ENCODE measurements at places on chromosomes 11 and 22.
A peak's percentile ranks its signal among the peaks of the same experiment; 100 is the strongest.

GRCh38 chr11:73597956-73598718, at the start of gene FAM168A:
FAM168A (minus strand) TSS chr11:73598112; CDS start chr11:73468474, 129,638 bp downstream.
- H3K27ac ChIP-seq: peak within 1 kb of the TSS; percentile 88
- H3K36me3 ChIP-seq: peaks cover 9% of the 10 kb centered on the region
- peak within 1 kb of the TSS; percentile 94 for H3K4me3 ChIP-seq
- no peaks in the 10 kb centered on the region for H3K27me3 ChIP-seq

DNA sequence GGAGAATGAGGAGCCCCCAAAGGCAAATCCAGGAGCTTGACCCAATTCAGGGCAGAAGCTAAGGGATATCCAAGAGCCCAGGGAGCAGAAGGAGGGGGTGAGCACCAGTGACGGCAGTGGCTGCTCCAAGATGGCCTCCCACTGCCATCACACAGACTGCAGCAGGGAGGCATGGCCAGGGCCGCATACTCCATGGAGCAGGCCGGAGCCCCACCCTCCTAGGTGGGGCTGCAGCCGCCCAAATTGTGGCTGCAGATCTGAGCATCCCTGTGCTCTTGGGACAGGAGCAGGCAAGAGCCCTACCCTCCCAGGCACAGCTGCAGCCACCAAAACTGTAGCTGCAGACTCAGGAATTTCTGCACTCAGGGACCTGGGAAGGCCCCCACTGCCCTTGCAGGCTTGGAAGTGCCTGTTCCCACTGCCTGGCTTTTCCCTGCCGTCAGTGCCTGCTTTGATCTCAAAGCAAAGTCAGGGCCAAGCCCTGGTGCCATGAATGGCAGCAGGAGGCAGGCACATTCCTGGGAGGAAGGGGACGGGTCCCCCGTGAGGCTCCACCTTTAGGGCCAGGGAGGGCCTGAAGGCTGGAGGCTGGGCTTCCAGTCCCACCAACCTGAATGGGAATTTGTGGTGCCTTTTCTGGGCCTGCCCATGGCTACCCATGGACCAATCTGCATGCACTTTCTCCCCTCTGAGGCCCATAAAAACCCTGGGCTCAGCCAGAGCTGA, 10.3 kb upstream of the WNT7B start:
- no peak overlapping the region for H3K4me3 ChIP-seq
- peaks cover 3% of the 10 kb centered on the region for H3K36me3 ChIP-seq
- DNase-seq: no peak
- H3K4me1 ChIP-seq: no peaks in the 10 kb centered on the region
- no peak overlapping the region for H3K27ac ChIP-seq
- peaks cover 9% of the 10 kb centered on the region for H3K27me3 ChIP-seq

GRCh38 chr22:31398231-31398630, 1.2 kb upstream of the DRG1 start:
- H3K27ac ChIP-seq: no peak overlapping the region
- H3K36me3 ChIP-seq: peaks cover 21% of the 10 kb centered on the region
- H3K4me3 ChIP-seq: no peak overlapping the region
- no peaks in the 10 kb centered on the region for H3K27me3 ChIP-seq

GRCh38 chr11:70174547-70175235, 28.4 kb upstream of the FADD start:
- H3K27me3 ChIP-seq: no peaks in the 10 kb centered on the region
- no peak overlapping the region for H3K4me3 ChIP-seq
- H3K27ac ChIP-seq: no peak overlapping the region
- H3K4me1 ChIP-seq: no peaks in the 10 kb centered on the region
- no peak for DNase-seq

GRCh38 chr11:122848186-122848585, 9.9 kb downstream of the CRTAM start:
- no peak overlapping the region for H3K4me3 ChIP-seq
- no peaks in the 10 kb centered on the region for H3K27me3 ChIP-seq
- H3K4me1 ChIP-seq: peaks cover 92% of the 10 kb centered on the region

DNA sequence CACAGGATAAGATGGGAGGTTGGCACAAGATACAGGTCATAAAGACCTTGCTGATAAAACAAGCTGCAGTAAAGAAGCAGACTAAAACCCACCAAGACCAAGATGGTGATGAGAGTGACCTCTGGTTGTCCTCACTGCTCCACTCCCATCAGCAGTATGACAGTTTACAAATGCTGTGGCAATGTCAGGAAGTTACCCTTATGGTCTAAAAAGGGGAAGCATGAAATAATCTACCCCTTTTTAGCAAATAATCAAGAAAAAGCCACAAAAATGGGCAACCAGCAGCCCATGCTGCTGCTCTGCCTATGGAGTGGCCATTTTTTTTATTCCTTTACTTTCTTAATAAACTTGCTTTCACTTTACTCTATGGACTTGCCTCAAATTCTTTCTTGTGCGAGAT, 8.7 kb upstream of the PIWIL4 start:
- H3K4me3 ChIP-seq: no peak overlapping the region
- no peak for DNase-seq
- H3K27ac ChIP-seq: no peak overlapping the region
- no peaks in the 10 kb centered on the region for H3K27me3 ChIP-seq
- H3K36me3 ChIP-seq: no peaks in the 10 kb centered on the region

- H3K36me3 ChIP-seq: peaks cover 66% of the 10 kb centered on the region
- DNase-seq: no peak
- H3K4me3 ChIP-seq: no peak overlapping the region
- peaks cover 22% of the 10 kb centered on the region for H3K4me1 ChIP-seq
These were observed 20.0 kb downstream of the CD82 start for GRCh38 chr11:44585421-44585820.

GRCh38 chr11:22130462-22131053, 62.3 kb upstream of the ANO5 start:
- H3K4me1 ChIP-seq: no peaks in the 10 kb centered on the region
- DNase-seq: no peak
- no peaks in the 10 kb centered on the region for H3K27me3 ChIP-seq
- no peak overlapping the region for H3K4me3 ChIP-seq
- H3K27ac ChIP-seq: no peak overlapping the region
- H3K36me3 ChIP-seq: no peaks in the 10 kb centered on the region

DNA sequence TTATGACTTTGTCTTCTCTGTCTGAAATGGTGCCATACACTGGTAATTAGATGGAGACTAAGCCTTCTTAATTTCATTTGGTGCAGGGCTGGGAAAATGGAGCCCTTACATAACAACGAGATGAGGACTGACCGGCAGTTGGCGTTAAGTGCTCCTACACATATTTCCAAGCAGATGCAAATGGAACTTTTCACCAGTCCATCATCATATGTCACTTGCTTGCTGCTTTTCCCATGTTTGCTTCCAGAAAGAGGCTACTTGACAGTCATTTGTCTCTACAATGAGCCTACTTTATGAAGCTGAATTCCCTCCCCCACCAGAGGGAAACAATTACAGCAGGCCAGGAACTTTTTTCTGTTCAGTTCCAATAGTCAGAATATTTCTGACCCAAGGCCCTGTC, 32.6 kb downstream of the SVIP start:
- no peaks in the 10 kb centered on the region for H3K36me3 ChIP-seq
- no peak overlapping the region for H3K27ac ChIP-seq
- no peak for DNase-seq
- peaks cover 2% of the 10 kb centered on the region for H3K4me1 ChIP-seq

GRCh38 chr11:132220474-132220873, 850.1 kb downstream of the NTM start:
- no peaks in the 10 kb centered on the region for H3K36me3 ChIP-seq
- no peak overlapping the region for H3K27ac ChIP-seq
- H3K4me1 ChIP-seq: no peaks in the 10 kb centered on the region
- no peaks in the 10 kb centered on the region for H3K27me3 ChIP-seq
- no peak overlapping the region for H3K4me3 ChIP-seq
- DNase-seq: no peak

- no peaks in the 10 kb centered on the region for H3K36me3 ChIP-seq
- H3K27me3 ChIP-seq: peaks cover 37% of the 10 kb centered on the region
- no peak for DNase-seq
- H3K4me3 ChIP-seq: no peak overlapping the region
- H3K27ac ChIP-seq: no peak overlapping the region
These were observed 34.8 kb downstream of the EIF3F start for GRCh38 chr11:8021920-8022319.

DNA sequence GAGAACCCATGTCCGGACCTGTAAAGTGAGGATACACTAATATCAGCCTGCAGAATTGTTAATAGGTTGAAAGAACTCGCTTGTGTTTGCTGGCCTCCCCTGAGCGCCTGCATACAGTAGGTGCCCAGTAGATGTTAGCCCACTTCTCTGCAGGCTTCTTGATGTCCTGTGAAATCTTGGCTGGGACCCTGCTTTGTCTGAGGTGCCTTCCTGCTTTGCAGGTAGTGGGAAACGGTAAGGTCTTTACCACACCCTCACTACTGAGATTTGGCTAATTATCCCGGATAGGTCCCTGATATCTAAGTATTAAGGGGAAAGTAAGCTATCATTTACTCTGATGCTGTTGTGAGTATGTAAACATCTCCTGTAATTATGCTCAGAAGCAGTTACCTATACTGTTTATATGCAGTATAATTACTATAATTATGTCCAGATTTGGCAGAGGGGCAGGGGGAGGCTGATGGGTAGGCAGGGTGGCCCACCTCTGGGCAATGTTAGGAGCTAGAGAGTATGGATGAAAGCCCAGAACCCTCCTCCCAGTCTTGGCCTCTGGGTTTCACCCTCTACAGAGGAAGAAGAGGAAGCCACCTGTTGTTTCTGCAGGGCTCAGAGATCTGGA, 1.2 kb upstream of the ARRB1 start:
- H3K4me3 ChIP-seq: peak overlapping the region; percentile 85
- no peaks in the 10 kb centered on the region for H3K27me3 ChIP-seq
- peaks cover 4% of the 10 kb centered on the region for H3K36me3 ChIP-seq
- DNase-seq: no peak
- peaks cover 46% of the 10 kb centered on the region for H3K4me1 ChIP-seq

DNA sequence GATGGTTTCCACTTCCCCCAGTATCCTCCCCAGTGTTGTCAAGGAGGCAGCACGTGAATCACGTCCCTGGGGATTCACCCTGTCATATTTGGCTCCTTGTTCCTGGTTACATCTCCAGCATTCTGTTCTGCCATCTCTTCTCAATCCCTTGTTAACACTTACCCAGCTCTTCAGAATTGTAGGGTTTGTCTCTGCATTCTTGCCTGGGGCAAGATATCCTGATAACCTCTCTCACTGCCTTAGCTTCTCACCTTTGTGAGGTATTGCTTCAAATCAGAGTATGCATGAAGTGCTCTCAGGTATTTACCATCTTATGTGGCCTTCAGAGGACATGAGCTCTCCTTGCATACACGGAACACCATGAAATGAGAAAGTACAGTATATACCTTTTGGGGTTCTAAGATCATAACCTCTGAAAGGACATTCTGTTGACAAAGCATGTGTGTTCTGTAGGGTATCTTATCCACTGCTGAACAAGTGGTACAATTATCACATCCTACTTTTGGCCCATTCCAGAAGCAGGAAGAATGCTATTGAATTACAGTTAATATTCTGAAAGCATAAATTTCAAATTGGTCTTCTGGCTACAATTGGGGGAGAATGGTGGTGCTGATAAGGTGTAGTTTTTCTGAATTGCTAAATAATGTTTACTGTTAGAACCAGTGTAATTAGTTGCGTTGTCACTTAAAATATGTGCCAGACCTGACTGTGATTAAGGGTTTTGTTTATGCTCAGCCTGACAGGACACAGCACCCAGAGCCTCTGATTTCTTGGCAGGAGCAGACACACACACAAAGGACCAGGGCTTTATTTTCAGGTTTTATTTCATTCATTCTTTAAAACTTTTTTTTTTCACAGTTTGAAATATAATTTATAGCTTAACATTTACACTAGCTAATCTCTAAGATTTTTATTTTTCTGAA, 32.7 kb downstream of the VSTM5 start:
- DNase-seq: no peak
- H3K27me3 ChIP-seq: no peaks in the 10 kb centered on the region
- no peak overlapping the region for H3K27ac ChIP-seq
- H3K4me3 ChIP-seq: no peak overlapping the region
- H3K36me3 ChIP-seq: peaks cover 22% of the 10 kb centered on the region

- DNase-seq: no peak
- H3K27ac ChIP-seq: no peak overlapping the region
- peaks cover 64% of the 10 kb centered on the region for H3K27me3 ChIP-seq
- no peaks in the 10 kb centered on the region for H3K36me3 ChIP-seq
These were observed 5.5 kb downstream of the B3GAT1 start for GRCh38 chr11:134406264-134407185.

DNA sequence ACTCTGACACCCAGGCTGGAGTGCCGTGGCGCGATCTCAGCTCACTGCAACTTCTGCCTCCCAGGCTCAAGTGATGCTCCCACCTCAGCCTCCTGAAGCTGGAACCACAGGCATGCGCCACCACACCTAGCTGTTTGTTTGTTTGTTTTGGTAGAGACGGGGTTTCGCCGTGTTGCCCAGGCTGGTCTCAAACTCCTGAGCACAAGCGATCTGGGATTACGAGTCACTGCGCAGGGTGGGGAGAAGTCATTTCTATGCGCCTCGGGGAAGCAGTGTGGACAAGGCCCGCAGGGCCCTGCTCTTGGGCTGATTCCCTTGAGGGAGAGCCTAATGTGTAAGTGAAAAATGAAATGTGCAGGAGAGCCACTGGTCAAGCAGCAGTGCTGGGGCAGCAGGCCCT, 19.6 kb upstream of the SEPTIN5 start:
- H3K27ac ChIP-seq: no peak overlapping the region
- H3K36me3 ChIP-seq: no peaks in the 10 kb centered on the region
- H3K4me1 ChIP-seq: no peaks in the 10 kb centered on the region
- peaks cover 2% of the 10 kb centered on the region for H3K27me3 ChIP-seq
- H3K4me3 ChIP-seq: no peak overlapping the region

GRCh38 chr11:44709281-44709562, 17.5 kb upstream of the TSPAN18 start:
- H3K27me3 ChIP-seq: no peaks in the 10 kb centered on the region
- no peak overlapping the region for H3K4me3 ChIP-seq
- H3K36me3 ChIP-seq: peaks cover 2% of the 10 kb centered on the region

All from activated naive CD8-positive, alpha-beta T cell treated with anti-CD3 and anti-CD28 coated beads for 36 hours (primary cell).